NT2/D1 (cell line): ENCODE measurements at places on chromosomes 6 and 20.

DNA sequence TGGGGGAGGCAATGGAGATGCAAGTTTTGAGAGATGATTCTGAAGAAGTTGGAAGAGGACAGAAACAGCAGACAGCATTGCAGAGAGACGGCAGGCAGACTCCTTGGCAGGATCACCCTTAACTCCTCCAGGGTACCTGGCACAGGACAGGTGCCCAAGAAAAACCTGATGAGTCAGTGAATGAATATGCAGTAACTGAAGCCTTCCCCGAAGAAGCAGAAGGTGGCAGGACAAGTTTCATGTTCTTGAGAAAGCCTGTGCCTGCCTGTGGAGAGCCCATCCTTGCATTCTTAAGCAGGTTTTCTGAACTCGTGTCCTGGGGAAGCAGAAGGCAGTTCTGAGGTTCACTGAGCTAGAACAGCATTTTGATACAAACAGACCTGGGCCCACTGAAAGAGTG is 79.6 kb upstream of the SASH1 start:
- no peak for DNase-seq

- DNase-seq = no peak
Measured at GRCh38 chr6:166025149-166025898, 142.3 kb downstream of the TBXT start.

DNA sequence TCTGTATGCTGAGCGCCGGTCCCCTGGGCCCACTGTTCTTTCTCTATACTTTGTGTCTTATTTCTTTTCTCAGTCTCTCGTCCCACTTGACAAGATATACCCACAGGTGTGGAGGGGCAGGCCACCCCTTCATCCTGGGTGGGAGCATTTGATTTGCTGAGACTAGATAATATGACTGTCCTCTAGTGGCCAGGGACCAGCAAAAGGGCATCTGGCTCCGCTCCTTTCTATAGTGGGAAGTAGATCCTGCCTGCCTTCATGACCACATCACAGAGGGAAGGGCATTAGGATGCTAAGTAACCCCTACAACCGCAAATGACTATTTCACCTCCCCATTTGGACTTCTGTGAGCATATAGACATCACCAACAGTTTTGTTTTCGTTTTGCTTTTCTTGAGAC is 64.5 kb downstream of the TRMT6 start:
- DNase-seq = no peak

- DNase-seq = no peak
Measured at GRCh38 chr6:53347250-53347920, 1.4 kb downstream of the ELOVL5 start.

DNA sequence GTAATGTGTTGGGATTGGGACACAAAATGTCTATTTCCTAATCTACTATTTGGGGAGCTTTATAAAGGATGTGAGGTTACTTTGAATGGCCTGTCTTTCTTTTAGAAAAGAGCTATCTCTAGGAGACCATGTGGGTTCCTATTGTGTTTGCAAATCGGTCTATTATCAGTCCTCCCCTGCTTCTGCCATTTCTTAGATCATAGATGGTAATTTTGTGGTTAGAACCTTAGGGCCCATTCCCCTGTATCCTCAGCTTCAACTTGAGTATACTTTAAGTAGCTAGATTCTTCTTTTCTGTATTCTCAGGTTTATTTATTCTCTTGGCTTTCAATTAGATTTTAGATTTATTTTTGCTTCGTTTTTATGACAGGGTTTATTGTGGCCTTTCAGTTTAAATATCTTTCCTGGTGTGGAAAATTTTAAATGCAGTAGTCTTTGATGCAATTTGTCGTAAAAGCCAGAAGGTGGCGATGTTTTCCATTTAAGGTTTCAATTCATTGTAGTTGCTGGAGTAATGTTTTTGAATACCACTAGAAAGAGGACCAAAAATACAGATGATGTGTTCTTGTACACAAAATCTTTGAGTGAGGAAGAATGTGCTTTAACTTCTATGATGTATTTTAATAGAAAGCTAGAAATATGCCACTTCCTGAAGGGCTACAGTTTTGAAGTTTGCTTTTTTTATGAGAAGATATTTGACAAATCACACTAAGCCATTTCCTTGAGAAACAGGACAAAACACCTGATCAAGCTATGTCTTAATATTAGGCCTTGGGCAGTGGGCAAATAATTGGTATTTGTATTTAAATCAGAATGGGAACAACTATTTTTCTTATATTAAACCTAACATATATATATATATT is 20.3 kb downstream of the TBPL1 start:
- DNase-seq = no peak

GRCh38 chr6:143745166-143746133 is 67.7 kb downstream of the PHACTR2 start:
- no peak for DNase-seq
